ENCODE measurements at places on chromosomes 2 and 18.

- no peak for DNase-seq
Measured at GRCh38 chr2:207083361-207084110, 82.2 kb downstream of the KLF7 start.

- no peak for DNase-seq
Measured at GRCh38 chr18:37390687-37391086, 174.9 kb downstream of the CELF4 start.

DNA sequence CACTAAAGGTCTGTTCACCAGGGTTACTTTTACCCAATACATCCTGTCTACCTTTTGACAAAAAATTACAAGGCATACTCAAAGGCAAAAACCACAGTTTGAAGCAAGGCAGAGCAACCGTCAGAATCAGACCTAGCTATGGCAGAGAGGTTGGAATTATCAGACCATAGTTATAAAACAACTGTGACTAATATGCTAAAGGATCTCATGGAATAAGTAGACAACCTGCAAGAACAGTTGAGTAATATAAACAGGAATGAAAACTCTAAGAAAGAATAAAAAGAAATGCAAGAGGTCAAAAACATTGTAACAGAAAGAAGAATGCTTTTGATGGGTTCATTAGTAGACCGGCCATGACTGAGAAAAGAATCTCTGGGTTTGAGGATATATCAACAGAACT, 318.8 kb upstream of the KCNH7 start:
- DNase-seq = no peak

GRCh38 chr2:288758-289361, 969 bp upstream of the ALKAL2 start:
- DNase-seq = no peak

- DNase-seq = peak; percentile 57
Measured at GRCh38 chr2:69685321-69686048, 41.9 kb upstream of the AAK1 start.

- no peak for DNase-seq
Measured at GRCh38 chr2:72001937-72002690, 145.5 kb downstream of the CYP26B1 start.

DNA sequence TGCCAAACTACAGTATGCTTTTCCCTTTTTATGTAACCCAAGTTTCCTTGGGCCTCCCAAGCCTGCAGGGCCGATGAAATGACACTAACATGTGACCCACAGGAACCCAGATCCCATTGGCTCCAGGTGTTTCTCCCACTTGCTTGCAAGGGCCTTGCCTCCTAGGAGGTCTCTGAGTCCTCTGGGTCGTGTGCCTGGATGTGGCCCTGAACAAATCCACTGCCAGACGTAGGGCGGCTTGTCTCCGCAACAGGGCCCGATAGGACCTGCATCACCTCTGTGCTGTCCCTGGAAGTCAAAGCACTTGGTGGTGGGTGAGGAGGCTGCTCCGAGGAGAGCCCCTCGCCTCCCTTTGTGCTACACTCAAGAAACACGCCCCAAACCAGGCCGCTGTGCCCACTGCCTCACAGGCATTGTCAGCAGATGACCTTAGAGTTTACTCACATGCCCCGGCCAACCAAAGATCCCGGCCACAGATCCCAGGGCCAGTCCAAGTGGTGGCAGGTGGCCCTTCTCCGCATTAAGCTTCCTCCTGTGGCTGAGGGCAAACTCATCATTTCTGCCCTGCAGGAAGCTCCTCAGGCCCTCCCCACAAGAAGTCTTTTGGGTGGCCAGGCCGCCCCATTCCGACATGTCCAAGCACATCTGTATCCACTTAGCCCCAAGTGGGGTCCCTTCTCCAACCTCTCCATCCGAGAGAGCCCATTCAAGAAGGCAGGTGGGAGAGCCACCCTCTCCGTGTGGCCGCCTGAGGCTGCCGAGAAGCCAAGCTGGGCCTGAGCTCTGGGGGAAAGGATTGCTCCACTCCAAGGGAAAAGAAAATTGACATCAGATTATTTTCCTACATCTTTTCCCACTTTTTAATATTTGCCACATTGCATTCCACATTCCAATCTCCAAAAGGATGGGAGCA, 76.7 kb downstream of the GFPT1 start:
- DNase-seq = no peak

GRCh38 chr2:46552079-46552478, 72.7 kb downstream of the TMEM247 start:
- DNase-seq = no peak

- DNase-seq = no peak
Measured at GRCh38 chr2:42721898-42722297, 42.0 kb downstream of the OXER1 start.

- no peak for DNase-seq
Measured at GRCh38 chr2:86319700-86320580, 17.5 kb downstream of the REEP1 start.

DNA sequence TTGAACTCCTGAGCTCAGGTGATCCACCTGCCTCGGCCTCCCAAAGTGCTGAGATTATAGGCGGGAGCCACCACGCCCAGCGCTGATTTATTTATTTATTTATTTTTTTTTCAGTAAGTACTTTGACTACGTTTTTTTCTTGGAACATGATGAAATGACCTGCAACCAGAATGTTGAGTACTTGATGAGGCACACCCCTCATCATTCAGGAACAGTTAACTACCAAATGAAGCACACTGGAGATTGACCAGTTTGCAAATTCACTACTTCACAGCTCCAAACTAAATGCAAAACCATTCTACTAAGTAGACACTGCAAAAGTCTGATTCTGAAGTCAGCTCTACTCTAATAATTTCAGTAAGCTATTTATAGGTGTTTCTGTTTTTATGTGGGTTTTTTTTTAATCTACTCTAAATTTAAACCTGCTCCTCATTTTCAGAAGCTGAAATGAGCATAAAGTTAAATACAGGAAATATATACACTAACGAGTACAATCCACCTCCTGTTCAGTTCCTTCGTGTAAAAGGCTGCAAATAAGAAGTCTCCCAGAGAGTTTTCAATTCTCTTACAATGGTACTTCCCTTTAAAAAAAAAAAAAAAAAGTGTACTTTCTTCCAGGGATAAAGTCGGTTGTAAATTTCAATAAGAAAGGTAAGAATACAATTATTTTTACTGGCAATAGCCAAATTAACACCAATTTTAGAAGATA, 1.4 kb downstream of the GFPT1 start:
- no peak for DNase-seq

DNA sequence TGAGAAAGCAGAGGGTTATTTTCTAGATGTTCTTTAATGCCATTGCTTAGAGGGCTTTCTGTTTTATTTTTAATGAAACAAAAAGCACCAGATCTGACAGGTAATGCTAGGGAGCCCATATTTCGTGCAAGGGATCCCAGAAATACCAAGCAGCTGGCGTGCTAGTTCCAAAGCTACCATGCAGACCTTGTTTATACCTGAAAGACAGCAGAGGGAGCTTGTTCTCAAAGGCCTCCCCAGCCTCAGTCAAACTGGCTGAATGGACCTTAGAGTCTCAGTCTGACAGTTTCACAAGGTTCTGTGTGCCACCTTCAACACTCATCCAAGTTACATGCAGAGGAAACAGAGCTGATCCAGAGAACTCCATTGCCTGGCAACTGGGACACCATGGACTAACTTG, 48.6 kb downstream of the GALNT14 start:
- DNase-seq = no peak

- no peak for DNase-seq
Measured at GRCh38 chr2:133787207-133787606, 218.9 kb upstream of the NCKAP5 start.

DNA sequence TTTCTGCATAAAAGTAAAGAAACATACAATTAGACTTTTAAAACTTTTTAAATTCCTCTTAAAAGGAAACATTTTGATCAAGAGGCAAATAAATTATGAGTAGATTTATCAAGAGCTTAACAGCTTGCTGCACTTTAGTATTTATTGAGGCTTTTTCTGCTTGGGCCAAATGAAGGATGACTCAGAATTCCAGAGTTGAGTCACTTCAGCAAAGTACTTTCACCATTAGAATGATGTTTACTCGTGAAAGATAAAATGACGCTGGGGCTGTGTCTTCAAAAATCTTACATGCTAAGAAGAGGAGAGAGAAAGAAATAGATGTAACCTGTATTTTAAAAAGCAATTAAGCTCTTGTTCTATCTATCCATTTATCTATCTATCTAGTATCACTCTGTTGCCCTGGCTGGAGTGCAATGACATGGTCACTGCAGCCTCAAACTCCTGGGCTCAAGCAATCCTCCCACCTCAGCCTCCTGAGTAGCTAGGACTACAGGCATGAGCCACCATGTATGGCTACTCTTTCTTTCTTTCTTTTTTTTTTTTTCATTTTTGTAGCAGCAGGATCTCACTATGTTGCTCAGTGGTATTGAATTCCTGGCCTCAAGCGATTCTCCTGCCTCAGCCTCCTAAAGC, 75.3 kb upstream of the RIOK3 start:
- DNase-seq = no peak

GRCh38 chr2:14737201-14737600, 104.7 kb downstream of the LRATD1 start:
- DNase-seq = no peak

GRCh38 chr2:120733238-120733932, 2.3 kb upstream of the GLI2 start:
- DNase-seq = no peak

- DNase-seq = no peak
Measured at GRCh38 chr2:50167271-50167670, 864.7 kb downstream of the NRXN1 start.

DNA sequence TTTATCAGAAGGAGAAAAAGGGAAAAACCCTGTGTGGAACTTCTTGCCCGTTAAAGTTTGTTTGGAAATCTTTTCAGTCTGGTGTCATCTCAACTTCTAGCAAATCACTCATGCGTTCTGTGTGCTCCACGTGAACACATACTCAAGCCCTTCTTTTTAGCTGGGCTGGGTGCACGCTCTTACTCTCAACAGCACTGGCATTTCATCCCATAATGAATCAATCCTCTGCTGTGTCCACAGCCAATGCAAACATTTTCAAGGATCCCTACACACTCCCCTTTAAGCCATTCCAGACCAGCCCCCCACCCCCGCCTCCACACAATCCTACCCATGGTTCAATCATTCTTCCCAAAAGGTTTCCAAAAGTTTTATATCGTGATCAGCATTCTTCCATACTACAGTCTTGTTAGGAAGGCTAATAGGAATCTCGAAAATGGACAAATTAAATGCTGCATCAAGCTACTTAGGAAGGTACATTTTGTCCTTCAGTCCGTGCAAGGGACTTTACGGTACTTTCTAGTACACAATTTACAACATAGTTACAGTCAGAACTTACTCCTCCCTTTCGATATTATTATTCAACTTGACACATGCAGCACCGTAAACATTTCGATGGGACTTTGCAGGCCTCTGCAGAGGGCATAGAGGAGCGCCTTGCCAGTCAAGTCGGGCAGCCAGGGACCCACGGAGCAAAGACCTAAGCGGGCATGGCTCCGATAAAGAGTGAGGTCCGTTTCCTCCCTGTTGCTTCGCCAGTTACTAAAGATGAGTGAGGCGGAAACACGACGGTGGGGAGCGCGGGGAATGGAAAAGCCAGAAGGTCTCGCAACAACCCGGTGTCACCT, 1.4 kb downstream of the PTGR3 start:
- DNase-seq = peak; percentile 58

DNA sequence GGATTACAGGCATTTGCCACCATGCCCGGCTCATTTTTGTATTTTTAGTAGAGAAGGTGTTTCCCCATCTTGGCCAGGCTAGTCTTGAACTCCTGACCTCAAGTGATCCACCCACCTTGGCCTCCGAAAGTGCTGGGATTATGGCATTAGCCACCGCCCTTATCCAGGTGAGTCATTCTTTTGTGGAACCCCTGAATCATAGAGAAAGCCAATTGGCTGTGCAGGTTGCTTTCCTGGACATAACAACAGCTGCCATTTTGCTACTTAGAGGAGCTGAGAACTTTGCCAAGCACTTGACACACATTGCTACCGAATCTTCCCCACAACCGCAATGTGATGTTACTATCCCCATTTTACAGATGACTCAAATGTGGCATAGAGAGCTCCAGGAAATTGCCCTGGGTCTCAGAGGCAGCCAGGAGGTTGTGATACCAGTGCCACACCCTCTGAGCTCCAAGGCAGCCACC, 36.0 kb downstream of the SETBP1 start:
- DNase-seq = peak; percentile 43

DNA sequence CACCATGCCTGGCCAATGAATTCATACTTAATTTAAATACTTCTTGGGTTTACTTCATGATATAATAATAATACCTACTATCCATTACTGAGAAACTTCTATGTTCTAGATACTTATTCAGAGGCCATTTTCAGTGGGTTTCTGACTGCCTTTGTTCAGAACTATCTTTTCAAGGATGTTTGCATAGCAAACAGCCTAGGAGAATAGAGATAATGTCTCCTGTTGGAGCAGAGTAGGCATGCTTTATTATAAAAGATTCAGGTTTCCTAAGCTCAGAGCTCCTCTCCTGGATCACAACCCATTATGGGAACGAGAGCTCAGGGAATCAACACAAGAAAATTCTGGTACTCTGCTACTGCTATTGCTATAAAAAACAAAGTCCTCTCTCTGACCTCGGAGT, 11.1 kb downstream of the FASTKD1 start:
- no peak for DNase-seq

GRCh38 chr2:25032901-25033300, 9.0 kb upstream of the EFR3B start:
- no peak for DNase-seq

- DNase-seq = no peak
Measured at GRCh38 chr2:20201671-20202070, 23.3 kb downstream of the SDC1 start.

DNA sequence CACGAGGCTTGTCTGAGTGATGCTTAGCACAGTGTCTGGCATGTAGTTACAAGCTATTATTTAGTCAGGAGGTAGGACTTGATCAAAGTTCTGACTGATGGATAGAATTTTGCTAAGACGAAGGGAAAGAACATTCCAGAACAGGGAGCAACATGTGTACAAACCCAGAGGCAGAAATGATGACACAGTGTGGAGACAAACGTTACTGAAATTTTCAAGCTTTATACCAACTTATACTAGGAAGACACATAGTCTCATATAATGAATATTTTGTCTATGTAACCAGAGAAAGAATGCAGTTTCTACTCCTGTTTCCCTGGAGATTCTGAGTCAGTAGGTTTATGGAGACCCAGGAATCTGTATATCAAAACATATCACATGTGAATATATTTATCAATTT, 123.4 kb downstream of the FAM124B start:
- no peak for DNase-seq

- DNase-seq = no peak
Measured at GRCh38 chr2:49933711-49934110, 779.4 kb upstream of the FSHR start.

DNA sequence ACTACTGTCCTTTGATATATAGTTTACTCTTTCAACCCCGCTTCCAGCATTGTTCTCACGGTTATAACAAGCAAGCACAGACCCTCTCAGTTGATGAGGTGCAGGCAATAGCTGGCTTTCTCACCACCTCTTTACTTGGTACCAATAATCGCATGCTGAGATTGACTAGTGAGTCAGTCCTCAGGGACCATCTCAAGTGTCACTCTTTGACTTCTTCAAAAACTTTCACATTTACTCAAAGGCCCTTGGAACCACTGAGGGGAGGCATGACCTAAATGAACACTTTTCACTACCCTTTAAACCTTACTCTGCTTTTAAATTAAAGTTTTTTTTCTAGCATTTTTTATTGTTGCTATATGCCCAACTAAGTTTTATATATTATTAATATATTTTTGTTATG, 101.8 kb downstream of the DAW1 start:
- DNase-seq = no peak

GRCh38 chr2:158290225-158290624, 166.3 kb downstream of the CCDC148 start:
- DNase-seq = no peak

All from activated CD4-positive, alpha-beta T cell treated with anti-CD3 and anti-CD28 coated beads, Interleukin-2, amount 50 U/mL, for 48 hours (primary cell).